NCI-H1092 (cell line): ENCODE measurements at places on chromosomes 16 and 17.
A peak's percentile ranks its signal among the peaks of the same experiment; 100 is the strongest.

DNA sequence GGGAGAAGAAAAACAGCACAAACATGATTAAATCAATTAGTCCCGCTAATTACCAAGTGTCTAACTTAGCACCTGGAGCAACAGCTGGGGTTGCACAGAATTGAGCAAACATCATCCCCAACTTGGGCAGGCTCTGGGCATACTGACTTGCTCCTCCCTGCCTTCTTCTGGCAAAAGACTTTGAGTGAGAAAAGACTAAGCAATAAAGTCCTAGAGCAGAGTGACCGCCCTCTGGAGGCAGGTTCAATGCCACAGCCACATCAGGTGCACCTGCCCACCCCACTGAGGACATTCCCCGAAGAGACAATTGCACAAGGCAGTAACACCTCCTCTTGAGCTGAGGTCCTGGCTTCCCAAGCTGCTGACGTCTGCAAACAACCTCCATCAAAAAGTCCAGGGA, 358.3 kb downstream of the SOX9 start:
- DNase-seq: no peak

DNA sequence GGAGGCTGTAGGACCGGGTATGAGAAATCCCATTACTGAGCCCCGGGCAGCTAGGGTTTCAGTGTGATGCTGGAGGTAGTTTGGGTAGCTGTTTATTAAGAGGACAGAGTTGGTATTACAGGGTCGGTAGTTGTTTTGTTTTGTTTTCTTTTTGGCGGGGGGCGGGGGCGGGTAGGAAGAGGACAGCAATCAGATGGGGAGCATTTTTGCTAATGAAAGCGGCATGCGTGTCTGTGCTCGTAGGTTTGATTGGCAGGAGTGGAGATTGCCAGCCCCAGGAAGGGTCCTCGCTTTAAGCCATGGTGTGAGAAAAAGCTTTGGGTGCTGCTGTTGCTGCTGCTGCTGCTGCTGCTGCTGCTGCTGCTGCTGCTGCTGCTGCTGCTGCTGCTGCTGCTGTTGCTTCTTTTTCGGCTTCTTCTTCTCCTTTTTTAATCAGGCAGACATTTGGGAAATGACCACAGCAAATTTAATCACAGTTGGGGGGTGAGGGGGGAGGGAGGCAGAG, 498.5 kb upstream of the ZFHX3 start:
- peak; percentile 26 for DNase-seq

GRCh38 chr16:89638455-89638854, 19.1 kb downstream of the CHMP1A start:
- DNase-seq: no peak

- DNase-seq: no peak
These were observed 84.1 kb downstream of the MYH11 start for GRCh38 chr16:15772579-15773293.

GRCh38 chr16:525520-526180, 1.9 kb upstream of the CAPN15 start:
- DNase-seq: no peak

GRCh38 chr17:4555873-4556759, 932 bp upstream of the MYBBP1A start:
- DNase-seq: no peak
